ENCODE measurements at places on chromosomes 12 and 14. TPM values are rescaled to one million over a fixed set of nuclear protein-coding genes. Genes with fewer than 3 reads are reported as not detected.
A peak's percentile ranks its signal among the peaks of the same experiment; 100 is the strongest.

DNA sequence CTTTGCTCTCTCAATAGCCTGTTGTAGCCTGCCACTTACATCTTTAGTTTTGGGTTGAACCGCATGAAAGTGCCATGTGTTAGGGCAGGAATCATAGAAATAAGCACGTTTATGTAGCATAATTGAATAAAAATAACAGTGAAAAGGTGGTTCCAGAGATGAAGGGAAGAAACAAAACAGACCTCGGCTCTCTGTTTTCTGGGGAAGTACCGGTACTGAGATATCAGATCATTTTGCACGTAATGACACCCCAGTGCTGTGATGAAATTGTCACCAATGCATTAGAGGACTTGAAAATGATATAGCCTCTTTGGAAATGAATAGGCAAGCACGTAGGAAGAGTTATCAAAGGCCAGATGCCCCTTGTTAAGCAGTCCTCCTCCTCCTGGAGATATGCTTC lies 42.5 kb upstream of the DLK1 start:
- DNase-seq = no peak
- no peak overlapping the region for H3K4me3 ChIP-seq
- H3K27me3 ChIP-seq = no peaks in the 10 kb centered on the region
- no peaks in the 10 kb centered on the region for H3K4me1 ChIP-seq
- no peaks in the 10 kb centered on the region for H3K36me3 ChIP-seq
- no peak overlapping the region for H3K27ac ChIP-seq

DNA sequence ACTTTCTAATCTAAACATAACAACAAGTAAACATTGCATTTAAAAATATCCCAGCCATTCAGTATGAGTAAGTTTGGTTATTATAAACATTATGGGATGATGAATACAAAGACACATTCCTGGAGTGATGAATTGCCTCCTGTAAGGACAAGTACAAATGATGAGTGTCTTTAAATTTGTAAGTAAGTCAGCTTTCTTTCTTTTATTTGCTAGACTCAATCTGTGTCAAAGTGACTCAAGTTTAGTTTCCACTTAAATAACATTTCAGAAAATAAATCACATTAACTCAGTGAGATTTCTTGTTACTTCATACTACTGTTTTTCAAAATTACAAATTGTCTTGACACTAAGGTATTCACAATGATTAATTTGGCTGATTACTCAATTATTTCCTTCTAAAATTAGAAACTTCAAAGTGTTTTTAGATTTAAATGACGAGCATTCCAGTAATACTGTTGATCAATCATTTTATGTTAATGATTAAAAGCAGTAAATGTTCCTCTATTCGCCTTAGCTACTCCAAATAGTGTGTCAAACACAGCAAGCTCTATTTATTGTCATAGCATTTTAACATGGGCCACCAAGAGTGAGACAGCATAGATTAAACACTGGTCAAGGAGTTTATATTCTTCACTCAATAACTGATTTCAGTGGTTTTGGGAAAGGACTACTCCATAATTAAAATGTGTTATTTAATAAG lies 658.0 kb upstream of the MDGA2 start:
- H3K4me1 ChIP-seq = no peaks in the 10 kb centered on the region
- H3K27ac ChIP-seq = no peak overlapping the region
- H3K27me3 ChIP-seq = no peaks in the 10 kb centered on the region
- no peak overlapping the region for H3K4me3 ChIP-seq
- no peaks in the 10 kb centered on the region for H3K36me3 ChIP-seq
- DNase-seq = no peak

- no peak overlapping the region for H3K27ac ChIP-seq
- no peaks in the 10 kb centered on the region for H3K4me1 ChIP-seq
- no peak for DNase-seq
- H3K36me3 ChIP-seq = no peaks in the 10 kb centered on the region
- no peaks in the 10 kb centered on the region for H3K27me3 ChIP-seq
- no peak overlapping the region for H3K4me3 ChIP-seq
Measured at GRCh38 chr14:93163564-93163963, 21.1 kb downstream of the MOAP1 start.

GRCh38 chr12:39406262-39406661 lies 36.7 kb downstream of the KIF21A start:
- H3K27me3 ChIP-seq = no peaks in the 10 kb centered on the region
- H3K4me3 ChIP-seq = no peak overlapping the region
- H3K27ac ChIP-seq = no peak overlapping the region
- H3K36me3 ChIP-seq = no peaks in the 10 kb centered on the region
- no peak for DNase-seq

- no peak overlapping the region for H3K27ac ChIP-seq
- no peak for DNase-seq
- H3K4me3 ChIP-seq = no peak overlapping the region
Measured at GRCh38 chr14:29536886-29537511, 390.6 kb downstream of the PRKD1 start.

The ZDHHC22 gene
- total RNA-seq = 11.3 TPM

DNA sequence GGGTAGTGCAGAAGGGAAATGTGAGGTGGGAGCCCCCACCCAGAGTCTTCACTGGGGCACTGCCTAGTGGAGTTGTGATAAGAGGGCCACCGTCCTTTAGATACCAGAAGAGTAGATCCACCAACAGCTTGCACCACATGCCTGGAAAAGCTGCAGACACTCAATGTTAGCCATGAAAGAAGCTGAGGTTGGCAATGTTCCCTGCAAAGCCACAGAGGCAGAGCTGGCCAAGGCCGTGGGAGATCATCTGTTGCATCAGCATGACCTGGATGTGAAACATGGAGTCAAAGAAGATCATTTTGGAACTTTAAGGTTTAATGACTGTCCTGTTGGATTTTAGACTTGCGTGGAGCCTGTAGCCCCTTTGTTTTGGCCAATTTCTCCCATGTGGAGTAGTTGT lies 468.4 kb upstream of the FOXG1 start:
- H3K4me3 ChIP-seq = no peak overlapping the region
- H3K27me3 ChIP-seq = no peaks in the 10 kb centered on the region
- no peaks in the 10 kb centered on the region for H3K4me1 ChIP-seq

- DNase-seq = peak; percentile 21
- H3K4me1 ChIP-seq = no peaks in the 10 kb centered on the region
- no peak overlapping the region for H3K27ac ChIP-seq
- no peaks in the 10 kb centered on the region for H3K27me3 ChIP-seq
- H3K36me3 ChIP-seq = peaks cover 4% of the 10 kb centered on the region
Measured at GRCh38 chr12:119024356-119024755, 43.0 kb downstream of the SRRM4 start.

- no peak overlapping the region for H3K4me3 ChIP-seq
- H3K4me1 ChIP-seq = no peaks in the 10 kb centered on the region
- H3K36me3 ChIP-seq = peaks cover 6% of the 10 kb centered on the region
- DNase-seq = no peak
- no peak overlapping the region for H3K27ac ChIP-seq
Measured at GRCh38 chr12:89183985-89184435, 168.3 kb downstream of the DUSP6 start.

DNA sequence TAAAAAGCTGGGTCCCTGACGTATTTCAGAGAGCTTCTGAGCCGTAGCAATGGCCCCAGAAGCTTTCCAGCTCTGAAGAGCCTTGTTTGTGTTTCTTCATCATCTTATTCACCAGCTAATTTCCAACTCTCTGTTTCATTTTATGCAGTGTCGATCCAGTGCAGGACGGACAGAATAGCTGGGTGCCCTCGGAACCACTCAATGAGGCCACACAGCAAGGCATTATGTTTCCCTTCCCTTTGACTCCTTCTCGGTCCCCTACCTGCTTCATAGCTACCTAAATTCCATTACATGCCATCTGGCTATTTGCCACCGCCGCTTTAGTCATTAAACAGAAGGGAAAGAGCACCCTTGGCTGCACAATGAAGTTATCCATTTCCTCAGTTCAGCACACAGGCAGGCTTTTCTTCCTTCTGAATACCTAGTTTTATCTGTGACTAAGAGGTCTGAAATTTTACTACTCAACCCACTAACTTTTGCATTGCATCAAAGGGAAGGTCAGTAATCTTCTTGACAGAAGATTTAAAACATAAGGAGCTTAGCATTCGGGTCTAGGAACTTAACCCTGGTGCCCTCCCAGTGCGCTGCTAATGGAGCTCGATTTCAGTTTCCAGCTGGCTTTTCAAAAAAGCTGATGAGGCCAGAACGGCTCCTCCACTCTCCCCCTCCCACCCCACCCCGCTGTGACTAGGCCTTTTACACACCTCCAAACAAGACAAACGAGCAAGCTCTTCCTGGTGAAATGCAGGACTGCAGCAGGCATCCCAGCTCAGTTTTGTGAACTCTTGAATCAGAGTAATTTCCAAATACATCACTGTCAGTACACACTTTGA lies 176.8 kb downstream of the GXYLT1 start:
- H3K4me1 ChIP-seq = peaks cover 5% of the 10 kb centered on the region
- H3K4me3 ChIP-seq = no peak overlapping the region
- H3K27me3 ChIP-seq = no peaks in the 10 kb centered on the region
- peak; percentile 77 for DNase-seq
- H3K36me3 ChIP-seq = no peaks in the 10 kb centered on the region
- H3K27ac ChIP-seq = no peak overlapping the region

The CLEC2B gene
- total RNA-seq = not detected

The DENND5B gene
- total RNA-seq = 14.2 TPM
